ENCODE measurements at places on chromosomes 2 and 18.

GRCh38 chr2:233481368-233482142 lies 85.0 kb downstream of the USP40 start:
- DNase-seq: no peak

- DNase-seq: no peak
Measured at GRCh38 chr2:127829845-127830246, 18.9 kb upstream of the WDR33 start.

DNA sequence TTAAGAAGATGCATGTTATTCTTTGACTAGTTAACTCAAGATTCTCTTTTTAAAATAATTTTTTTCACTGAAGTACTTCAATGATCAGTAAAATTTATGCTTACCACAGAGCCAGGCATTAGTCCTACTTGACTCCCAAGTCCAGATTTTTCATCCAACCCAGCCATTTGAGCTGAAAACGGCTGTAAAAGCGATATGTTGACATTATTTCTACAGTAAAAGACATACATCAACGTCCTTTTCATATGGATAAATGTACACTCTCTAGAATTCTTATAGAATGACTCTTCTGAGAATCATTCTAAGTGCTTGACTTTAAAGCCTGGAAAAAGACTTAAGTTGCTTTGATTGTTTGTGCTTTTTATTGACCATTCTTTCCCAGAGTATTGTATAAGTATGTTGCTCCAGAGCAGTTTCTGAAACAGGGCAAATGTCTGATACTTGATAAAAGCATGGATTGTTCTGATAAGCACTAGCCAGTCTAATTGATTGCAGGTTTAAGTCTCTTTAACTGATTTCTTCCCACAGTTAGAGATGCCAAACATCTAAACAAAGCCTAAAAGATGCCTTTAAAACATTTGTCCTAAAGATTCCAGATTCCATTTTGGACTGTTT lies 90.9 kb downstream of the COL5A2 start:
- peak; percentile 51 for DNase-seq

DNA sequence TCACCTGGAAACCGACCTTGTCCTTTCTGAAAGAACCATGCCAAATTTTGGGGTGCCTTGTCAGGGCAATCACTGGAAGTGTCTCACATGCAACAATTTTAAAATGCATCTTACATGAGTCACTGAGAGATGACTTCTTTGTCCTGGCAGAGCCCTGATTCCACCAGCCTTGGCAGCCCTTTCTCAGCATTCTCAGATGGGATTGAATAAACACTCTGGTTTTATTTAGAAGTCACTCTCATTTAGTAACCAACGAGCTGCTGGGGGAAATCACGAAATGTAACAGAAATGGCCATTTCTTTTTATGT lies 3.8 kb upstream of the ATP8B1 start:
- DNase-seq: peak; percentile 93

GRCh38 chr18:27609221-27609620 lies 424.1 kb upstream of the CHST9 start:
- peak; percentile 2 for DNase-seq

GRCh38 chr2:140027320-140027719 lies 1247.1 kb upstream of the NXPH2 start:
- no peak for DNase-seq

DNA sequence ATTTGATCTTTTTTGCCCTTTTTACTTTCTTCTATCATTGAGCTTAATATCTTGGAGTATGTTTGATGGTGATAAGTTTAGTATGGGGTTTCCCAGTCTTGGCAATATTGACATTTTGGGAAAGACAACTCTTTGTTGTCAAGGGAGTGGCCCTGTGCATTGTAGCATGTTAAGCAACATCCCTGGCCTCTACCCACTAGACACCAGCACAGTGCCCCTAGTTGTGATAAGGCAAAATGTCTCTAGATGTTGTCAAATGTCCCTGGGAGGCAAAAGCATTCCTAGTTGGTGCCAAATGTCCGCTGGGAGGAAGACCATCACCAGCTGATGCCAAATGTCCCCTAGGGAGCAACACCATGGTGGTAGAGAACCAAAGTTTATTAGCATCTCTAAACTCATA lies 28.2 kb downstream of the GULP1 start:
- no peak for DNase-seq

DNA sequence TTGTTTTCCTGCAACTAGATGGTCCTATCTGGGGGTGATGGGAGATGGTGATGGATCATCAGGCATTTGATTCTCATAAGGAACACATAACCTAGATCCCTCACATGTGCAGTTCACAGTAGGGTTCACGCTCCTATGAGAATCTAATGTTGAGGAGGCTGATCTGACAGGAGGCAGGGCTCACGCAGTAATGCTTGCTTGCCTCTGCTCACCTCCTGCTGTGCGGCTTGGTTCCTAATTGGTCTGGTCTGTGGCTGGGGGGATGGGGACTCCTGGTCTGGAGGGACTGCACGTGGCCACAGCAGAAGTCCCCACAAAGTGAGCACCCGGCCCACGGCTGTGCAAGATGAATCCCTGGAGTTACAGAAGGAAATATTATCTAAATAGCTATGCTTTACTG lies 11.3 kb downstream of the MC5R start:
- no peak for DNase-seq

DNA sequence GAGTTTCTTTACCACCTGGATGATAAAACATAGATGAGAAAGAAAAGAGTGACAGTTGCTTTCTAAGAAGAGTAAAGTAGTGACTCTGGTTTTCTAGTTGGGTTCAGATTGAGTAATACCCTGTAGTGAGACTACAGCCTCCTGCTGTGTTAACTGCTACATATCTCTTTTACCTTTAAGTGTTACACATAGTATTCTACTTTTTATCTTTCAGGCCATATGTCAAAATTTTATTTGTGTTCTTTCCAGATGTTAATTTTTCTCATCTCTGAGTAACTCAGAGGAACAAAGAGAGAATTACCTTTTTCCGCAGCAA lies 348.2 kb downstream of the CTNNA2 start:
- DNase-seq: no peak

DNA sequence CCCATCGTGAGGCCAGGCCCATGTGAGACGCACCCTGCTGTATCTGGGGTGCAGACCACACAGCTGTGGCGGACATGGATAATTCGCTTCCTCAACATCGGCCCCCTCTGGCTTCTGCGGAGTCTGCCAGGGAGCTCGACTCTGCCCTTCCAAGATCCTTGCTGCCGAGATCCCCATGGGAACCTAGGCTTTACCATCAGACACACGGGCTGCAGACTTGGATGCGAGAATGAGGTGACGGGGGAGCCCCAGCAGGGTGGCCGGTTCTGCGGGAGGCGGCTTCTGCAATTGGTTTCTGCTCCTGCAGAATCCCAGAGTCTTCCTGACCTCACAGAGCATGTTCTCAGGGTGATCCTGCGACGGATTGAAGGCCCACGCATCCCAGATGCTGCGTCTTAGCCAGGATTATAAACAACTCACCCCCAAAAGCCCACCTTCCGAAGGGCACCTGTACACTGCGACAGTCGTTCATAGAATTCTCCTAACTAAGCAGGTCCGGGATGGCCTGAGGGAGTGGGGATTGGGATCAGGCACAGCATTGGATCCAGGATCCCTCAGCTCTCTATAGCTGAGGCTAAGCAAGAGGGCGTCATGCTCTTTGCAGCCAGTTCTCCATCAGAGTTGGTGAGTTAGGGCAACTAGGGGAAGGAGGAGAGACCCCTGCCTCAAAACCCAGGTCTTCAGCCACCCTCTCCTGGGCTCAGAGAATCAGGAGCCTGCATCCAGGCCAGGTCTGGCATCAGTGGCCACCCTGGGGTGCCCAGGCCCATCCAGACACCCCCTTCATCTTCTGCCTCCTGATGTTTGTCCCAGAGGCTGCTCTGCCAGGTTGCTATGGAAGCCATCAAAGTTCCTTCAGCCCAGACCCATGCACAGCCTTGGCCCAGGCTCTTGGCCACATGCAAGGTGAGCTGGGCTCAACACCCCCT lies 74.7 kb upstream of the SNTG2 start:
- DNase-seq: no peak

- no peak for DNase-seq
Measured at GRCh38 chr2:68127358-68128242, 30.1 kb upstream of the PNO1 start.

DNA sequence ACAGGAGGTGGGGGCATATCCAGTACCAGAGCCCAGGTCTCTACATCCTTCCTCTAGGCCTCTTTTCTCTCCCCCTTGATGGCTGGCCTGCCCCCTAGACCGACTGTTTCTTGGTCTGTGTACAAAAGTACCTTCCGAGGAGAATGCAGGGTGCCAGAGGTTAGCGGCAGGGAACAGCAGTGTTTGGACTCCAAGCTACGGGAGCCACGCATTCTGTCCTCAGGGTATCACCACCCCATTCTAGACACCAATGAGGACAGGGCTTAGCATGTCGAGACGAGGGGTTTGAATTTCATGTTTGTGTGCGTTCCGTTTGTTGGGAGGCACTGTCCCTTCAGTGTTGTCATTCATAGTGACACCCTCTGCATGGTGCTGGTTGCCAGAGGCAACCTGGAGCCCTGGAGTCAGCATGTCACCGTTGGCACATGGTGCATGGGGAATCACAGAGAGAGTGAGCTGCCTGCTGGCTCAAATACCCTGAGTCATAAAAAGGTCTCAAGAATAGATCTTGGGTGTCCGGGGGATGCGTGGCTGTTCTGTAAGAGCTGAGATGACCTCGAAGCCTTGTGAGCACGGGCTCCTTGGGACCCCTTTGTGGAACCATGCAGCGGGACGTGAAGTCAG lies 57.2 kb upstream of the LDLRAD4 start:
- no peak for DNase-seq

DNA sequence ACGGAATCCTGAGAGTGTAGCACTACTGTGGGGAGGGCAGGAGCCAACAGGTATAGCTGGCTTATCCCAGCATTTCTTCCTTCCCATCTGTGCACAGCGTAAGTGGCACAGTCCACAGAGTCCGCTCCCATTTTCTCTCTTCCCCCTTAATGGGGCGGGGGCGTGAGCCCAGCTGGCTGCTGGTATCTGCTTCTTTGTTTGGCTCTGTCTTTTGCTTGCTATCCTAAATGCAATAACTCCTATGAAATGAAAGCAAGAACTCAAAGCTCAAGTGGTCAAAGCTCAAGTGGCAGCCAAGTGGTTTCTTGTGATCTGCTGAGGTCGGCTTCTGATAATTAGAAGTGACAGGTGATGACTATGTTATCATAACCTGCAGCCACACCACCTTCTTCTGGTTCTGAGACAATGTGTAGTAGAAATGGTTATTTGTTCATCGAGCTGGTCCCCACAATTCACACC lies 192.7 kb downstream of the PLCL1 start:
- DNase-seq: no peak

- DNase-seq: no peak
Measured at GRCh38 chr18:3411854-3412268, 38.1 kb upstream of the TGIF1 start.

DNA sequence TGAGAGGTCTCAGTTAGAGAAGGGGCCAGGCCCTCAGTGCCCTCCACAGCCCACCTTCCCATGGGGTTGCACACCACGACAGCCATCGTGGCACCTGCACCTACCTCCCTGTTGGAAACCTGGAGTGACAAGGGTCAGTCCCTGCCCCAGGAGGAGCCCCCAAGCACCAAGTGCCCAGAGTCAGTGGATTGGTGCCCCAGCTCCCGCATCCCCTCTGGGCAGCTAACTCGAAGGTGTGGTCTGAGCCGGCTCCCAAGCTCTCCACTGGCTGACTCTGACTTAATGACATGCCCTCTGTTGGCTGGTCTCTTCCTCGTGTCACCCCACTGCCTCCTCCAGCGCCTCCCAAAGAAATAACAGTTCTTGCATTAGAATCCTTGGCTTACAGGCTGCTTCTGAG lies 116.4 kb downstream of the NDUFA10 start:
- no peak for DNase-seq

- peak; percentile 22 for DNase-seq
Measured at GRCh38 chr2:23698721-23699579, 228.0 kb downstream of the ATAD2B start.

- DNase-seq: no peak
Measured at GRCh38 chr2:152594022-152594766, 123.1 kb downstream of the PRPF40A start.

DNA sequence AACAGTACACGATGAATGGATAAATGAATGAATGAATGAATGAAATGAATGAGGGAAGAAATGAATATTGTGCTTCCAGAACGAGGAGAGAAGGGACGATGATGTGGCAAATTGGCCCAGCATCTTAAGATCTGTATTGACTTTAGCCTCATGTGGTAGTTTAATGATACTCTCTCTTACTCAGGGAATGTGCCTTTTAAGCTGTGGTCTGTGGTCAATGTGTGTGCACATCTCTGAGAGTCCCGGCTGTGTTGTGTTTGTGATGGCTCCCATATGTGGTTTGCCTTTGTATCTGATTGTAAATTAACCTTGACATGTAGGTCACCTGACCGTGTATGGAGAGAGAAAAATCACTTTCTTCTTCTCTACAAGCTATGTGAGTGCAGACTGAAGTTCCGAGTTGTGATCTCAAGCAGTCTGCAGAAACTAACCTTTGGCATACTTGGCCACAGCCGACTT lies 91.2 kb downstream of the NEDD4L start:
- peak; percentile 67 for DNase-seq

DNA sequence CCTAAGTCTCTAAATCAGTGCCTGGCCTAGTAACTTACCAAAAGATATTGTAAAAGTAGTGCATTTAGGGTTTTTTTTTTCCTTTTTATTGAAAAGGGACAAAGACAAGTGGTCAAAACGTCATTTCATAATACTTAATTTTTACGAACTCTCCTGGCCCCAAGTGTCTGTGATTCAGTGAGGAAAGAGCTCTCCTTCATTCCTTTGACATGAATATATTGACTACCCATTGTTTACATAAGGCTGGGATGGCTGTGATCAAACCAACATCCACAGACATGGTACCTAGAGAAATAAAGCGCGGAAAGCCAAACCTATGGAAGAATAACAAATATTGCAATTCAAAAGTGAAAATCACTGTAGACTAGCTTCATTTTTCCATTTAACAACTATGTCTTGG lies 198.4 kb downstream of the BABAM2 start:
- peak; percentile 75 for DNase-seq

DNA sequence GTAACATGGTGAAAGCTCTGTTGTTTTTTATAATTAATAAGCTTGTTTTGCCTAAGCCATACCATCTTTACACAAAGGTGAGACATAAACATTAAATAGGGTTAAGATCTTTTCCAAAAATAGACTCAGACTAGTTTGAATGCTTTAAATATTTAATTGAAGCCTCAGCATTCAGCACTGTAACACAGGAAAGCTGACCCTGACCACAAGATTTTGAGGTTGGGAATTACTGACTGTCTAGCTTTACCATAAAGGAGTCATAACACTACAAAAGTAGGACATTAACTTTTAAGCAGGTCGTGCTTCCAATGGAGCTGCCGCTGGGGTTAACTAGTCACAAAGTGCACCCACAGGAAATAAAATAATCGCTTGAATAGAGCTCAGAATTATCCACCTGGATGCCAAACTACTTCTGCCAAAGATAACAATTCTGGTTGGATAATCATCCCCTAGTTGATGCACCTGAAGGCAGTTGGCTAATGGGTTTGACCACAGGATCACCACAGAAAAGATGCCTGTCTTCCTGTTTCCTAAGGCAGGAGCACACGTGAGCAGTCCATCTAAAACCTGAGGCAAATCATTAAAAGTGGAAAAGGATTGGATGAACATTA lies 106.2 kb downstream of the COBLL1 start:
- peak; percentile 31 for DNase-seq

DNA sequence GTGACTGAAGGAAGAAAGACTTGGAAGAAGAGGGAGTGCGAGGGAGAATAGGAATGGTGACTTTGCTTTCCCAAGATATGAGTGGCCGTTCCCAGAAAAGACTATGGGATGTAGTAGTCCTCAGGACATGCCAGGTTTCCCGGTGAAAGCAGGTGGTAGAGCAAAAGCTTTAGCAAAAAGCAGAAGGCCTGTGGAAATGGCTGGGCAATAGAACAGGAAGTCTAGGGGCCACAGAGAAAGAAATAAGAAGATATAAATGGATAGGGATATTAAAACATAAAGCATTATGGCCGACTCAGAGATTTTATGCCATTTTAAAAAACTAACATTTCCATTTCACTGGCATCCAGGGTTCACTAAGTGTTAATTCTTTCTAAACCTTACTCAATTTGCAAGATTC lies 1.2 kb upstream of the SERPINB13 start:
- DNase-seq: no peak
